ENCODE measurements at places on chromosomes 7 and 10.

- no peak for DNase-seq
Measured at GRCh38 chr10:120607016-120607709, 150.1 kb downstream of the PLPP4 start.

DNA sequence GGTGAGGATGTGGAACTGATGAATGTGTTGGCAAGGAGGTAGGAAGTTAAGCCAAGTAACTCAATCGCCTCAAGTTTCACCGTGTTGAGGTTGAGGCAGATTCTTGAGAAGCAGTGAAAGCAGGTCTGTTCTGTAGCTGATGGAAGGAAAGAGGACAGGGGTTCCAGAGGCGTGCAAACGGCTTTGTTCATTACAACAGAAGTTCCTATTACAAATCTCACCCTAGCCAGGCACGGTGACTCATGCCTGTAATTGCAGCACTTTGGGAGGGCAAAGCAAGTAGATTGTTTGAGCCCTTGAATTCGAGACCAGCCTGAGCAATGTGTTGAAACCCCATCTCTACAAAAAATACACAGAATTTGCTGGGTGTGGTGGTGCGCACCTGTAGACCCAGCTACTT, 36.9 kb upstream of the PTF1A start:
- DNase-seq, result no peak

DNA sequence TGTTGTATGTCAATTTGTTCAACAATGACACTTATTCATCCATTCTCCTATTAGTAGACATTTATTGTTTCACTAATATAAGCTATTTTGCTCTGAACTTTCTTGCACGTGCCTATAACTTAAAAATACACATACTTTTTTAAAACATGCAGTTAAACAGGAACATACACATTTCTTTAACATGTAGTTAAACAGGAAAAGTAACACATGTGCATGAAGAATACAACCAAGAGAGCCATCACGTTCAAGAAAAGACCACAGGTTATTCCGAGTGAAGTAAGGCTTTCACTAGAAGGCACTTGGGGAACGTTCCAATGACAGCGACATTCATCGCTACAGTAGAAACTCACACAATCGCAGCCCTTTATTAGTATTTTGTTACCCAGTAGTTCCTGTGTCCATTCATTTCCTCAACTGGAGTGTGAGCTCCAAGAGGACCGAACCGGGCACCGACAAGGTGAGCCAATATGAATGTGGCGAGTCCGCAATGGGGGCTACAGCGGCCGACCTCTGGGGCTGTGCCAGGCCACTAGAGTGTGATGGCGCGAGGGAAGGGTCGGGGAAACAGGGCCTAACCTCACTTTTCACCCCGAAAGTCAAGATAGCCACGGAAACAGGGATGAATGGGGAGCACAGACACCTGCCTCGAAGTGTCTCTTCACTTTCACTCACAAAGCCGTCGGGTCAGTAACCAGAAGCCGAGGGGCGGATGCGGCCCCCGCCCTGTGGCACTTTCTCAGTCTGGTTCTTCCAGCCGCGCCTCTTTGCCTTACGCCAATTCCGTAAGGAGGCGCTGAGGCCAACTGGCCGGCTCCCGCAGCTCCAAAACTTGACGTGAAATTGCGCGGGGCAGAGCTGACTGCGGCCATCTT, 775 bp upstream of the SEPTIN7 start:
- DNase-seq, result peak; percentile 92

DNA sequence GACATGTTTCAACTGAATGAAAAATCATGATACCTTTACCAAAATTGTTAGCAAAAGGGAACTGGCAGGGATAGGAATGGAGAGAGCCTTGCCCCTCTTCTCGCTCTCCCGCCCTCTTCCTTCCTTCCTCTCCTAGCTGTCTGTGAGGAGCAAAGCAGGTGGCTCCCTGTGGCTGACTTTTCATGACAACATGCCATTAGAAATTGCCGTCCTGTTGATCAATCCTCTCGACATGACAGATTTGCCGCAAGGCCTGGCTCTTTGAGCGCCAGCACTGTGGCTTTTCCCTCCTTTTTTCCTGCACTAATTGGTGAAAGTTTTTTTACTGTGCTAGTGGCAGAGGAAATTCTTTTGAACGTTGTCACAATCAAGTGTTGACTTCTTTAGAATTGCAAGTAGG, 171.1 kb downstream of the TCF7L2 start:
- no peak for DNase-seq

DNA sequence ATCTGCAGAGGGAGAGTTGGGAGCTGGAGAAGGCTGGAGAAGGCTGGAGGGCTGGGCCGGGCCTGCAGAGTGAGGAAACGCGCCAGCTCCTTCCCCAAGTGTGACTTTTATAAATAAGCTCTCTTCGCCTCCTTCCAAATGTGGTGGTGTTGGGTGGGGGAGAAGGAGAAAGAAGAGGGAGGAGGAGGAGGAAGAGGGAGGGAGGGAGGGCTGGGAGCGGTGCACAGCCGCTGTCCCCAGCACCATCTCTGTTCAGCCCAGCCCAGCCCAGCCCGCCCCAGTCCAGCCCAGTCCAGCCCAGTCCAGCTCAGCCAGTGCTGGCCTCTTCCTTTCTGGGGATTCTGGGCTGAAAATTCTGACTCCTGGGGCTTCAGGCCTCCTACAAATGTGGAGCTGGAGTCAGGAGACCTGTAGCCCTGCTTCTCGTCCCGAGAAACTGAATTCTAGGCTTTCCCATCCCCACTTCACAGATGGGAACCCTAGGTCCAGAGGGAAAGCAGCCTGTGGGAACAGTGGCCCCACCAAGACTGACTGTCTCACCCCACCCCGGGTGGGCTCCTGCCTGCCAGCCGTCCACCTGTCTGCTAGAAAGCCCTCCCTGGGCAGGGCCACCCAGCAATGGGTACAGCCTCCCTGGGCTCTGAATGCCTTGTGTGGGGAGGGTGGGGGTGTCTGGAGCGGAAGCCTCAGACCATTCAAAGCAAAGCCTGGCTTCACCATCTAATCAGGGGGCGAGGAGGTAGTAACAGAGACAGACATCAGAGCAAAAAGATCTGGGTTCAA, 2.3 kb downstream of the STX1A start:
- peak; percentile 63 for DNase-seq

DNA sequence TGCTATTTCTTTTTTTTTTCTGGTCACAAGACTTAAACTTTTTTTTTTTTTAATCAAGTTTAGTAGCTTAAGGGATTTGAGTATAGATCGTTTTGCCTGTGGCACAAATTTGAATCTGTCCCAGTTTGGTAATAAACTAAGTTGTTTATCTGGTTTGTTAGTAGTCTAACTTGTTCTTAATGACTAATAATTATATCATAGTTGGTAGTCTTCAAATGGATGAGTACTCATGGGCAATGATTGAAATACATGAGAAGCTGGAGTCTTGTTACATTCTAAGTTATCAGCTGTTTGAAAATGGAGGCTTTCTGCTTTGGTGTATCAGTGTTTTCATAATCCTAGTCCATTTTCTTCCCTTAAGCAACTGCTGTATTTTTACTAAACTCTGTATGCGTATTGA, 12.3 kb downstream of the BTAF1 start:
- no peak for DNase-seq

DNA sequence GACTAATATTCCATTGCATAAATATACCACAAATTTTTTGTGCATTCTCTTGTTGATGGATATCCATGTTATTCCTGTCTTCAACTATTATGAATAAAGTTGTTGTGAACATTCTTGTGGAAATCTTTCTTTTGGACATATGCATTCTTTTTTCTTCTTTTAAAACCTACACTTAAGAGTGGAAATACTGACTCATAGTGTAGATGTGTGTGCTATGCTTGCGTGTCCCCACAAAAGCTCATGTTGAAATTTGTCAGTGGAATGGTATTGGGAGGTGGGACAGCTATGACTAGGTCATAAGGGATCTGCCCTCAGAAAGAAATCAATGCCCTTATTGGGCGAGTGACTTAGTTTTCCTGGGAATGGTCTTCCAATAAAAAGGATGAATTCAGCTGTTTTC, 203.6 kb upstream of the PRSS58 start:
- DNase-seq, result no peak

DNA sequence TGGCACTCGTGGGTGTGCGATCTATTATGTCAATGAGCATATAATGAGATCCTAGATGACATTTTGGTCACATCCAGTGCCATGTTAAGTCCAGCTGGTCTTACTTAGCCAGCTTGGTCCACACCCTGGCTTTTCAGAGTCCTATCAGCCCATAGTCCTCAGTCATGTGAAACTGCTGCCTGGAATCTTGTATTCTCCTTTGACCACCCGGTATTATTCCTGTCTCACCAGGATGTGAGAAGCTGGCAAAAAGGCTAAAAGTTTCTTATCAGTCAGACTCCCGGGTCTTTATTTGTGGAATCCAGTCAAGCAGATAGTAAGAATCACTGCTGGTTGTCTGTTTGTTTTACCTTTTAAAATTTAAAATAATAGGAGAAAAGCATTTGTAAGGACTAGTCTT, 705.6 kb upstream of the GHITM start:
- no peak for DNase-seq

GRCh38 chr7:76185187-76185896, 16.4 kb upstream of the SRRM3 start:
- no peak for DNase-seq

DNA sequence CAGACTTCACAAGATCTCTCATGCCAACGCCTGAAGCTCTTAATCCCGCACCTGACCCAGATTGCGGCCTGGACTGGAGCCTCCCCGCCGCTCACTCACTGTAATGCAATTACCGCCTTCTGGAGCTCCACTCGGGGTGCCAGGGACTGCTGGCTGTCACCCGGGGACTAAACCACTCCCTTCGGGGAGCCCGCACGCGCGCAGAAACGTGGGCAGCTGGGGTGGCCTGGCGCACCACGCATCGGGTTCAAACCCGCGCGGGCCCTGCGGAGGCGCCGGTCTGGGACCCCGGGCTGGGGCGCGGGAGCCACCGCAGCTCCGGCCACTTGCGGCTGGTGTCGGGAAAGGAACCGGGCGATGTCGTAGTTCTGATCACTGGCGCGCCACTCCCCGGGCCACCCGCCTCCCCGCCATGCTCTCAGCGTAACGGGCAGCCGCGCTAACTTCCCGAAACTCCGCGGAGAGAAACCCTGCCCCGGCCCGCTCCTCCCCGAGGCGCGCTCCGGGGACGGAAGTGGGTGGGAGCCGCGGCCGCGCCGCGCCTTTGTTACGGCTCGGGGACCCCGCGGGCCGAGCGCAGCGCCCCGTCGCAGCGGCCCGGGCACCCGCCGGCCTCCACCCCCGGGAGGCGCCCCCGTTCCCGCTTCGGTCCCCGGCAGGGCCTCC, 100.3 kb upstream of the SVIL start:
- DNase-seq, result peak; percentile 67

GRCh38 chr10:101028446-101029337, 2.2 kb downstream of the PDZD7 start:
- DNase-seq, result no peak

DNA sequence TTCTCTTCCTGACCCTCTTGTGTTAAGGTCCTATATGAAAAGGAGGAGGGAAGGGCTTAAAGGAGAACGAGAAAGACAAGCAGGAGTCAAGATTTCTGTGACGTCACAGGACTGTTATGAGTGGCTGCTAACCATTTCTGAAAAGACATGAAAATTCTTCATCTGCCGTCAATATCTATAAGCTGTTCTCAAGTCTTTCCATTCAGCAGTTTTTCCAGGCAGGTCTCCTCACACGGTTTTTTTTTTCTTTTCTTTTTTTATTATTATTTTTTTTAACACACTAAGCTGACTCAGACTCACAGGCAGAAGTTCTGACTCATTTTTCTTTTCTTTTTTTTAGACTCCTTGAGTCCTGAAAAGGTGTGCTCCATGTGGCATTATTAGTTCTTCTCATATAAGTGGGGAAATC, 72.0 kb downstream of the DGKI start:
- no peak for DNase-seq

DNA sequence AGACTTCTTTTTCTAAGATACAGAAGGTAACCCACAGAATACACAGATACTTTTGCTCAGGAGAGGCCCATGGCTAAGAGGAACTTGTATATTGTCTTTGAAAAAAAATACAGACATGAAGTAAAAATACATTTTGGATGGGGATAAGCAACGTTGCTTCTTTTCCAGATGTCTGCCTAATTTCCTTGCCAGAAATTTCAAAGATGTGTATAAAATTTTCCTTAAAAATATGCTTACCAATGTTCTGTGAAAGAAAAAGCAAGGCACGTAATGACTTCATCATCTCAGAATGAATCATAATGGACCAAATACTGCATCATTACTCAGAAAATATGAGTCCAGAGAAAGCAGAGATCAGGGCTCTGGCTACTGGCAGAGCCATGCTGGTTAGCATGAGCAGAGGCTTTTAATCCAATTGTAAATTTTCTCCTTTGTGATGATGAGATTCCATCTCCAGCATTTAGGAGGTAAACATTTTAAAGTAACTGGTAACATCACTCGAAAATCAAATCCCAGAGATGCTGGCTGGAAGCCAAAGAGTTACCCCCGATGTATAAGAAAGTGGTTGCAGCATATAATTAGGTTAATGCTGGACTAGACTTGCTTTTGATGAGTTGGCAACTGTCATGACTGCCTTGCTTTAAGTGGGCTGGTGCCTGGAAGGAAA, 272.5 kb downstream of the SEMA3A start:
- peak; percentile 69 for DNase-seq

DNA sequence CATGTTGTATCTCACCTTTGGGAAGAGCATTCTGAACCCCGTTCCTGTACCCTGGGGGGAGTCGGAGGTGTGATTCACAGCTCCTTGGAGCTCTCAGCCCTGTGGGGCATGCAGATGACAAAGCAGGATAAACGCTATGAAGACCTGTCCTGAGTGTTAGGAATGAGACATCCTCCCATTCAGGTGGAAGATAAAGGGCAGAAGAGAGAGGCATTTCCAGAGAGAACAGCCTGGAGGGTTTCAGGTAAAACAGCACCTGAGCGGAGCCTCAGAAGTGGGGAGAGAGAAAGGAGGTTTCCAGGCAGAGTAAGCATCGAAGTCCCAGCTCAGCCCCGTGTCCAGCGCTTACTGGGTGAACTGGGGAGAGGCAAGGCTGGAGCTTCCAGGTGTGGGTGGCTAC, 288.9 kb downstream of the KLF6 start:
- DNase-seq, result no peak

DNA sequence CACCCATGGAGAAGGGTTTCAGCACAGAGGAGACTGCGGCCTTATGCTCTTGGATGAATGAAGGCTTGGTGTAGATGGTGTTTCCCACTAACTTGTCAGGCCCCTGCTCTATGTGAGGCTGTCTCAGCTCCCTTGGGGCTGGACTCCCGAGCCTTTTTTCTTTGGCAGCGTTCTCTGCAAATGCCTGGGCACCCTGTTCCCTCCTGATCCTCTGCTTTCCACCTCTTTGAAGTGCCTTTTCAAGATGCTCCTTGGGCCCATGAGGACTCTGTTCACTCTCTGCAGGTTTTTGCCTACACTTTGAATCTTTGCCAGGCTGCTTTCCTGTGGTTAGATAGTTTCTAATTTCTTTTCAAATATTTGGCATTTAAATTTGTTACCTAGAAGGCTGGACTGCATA, 6.8 kb upstream of the ACBD5 start:
- no peak for DNase-seq

- DNase-seq, result no peak
Measured at GRCh38 chr10:10392511-10392910, 625.2 kb upstream of the CELF2 start.

DNA sequence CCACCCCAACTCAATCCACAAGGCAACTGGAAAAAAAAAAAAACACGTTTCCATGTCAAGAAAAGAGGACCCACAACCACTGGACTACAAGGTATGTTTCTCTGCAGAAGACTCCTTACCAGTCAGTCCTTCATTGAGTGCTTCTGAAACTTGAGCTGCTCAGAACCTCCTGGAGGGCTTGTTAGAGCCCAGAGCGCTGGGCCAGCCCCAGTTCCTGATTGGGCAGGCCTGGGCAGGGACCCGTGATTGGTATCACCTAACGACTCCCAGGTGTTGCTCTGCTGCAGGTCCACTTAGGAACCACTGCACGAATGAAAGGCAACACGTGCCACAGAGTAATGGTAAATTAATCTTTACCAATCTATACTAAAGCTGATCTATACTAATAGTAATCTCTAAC, 473 bp upstream of the CCDC201 start:
- DNase-seq, result no peak
